ENCODE measurements at places on chromosomes 11 and 22. TPM values are rescaled to one million over a fixed set of nuclear protein-coding genes. Genes with fewer than 3 reads are reported as not detected.

Gene PDGFD
- total RNA-seq = 24.0 TPM

Gene NCAM1
- 63.7 TPM for total RNA-seq

Gene LARGE2
- not detected for total RNA-seq

Gene TECTA
- 1.0 TPM for total RNA-seq

Gene OR52N4
- total RNA-seq = not detected

Gene FAM83F
- total RNA-seq = under 0.01 TPM

Gene KRTAP5-7
- not detected for total RNA-seq

Gene SLC22A9
- not detected for total RNA-seq

Gene ANO1
- 1.6 TPM for total RNA-seq

Gene CARD16
- 4.2 TPM for total RNA-seq

Gene DEPDC7
- 9.9 TPM for total RNA-seq

Gene NEU3
- total RNA-seq = 19.8 TPM

Gene RAD9A
- total RNA-seq = 2.6 TPM

Gene PARVA
- 15.1 TPM for total RNA-seq

Gene NLRP14
- total RNA-seq = under 0.01 TPM

Gene OR51B4
- 0.52 TPM for total RNA-seq

Gene CFAP68
- total RNA-seq = 6.8 TPM

Gene SIK3
- 21.4 TPM for total RNA-seq

Gene OR9G1
- not detected for total RNA-seq

Gene GRK3
- total RNA-seq = 6.3 TPM

Gene MS4A15
- not detected for total RNA-seq

Gene FAT3
- 13.6 TPM for total RNA-seq

Gene GLYAT
- not detected for total RNA-seq

Gene SHISAL1
- 7.3 TPM for total RNA-seq

Gene PRR33
- total RNA-seq = 1.0 TPM

Gene RIMBP3B
- total RNA-seq = not detected

Gene TNNT3
- total RNA-seq = 4,042 TPM

Gene BAIAP2L2
- not detected for total RNA-seq

Gene FGF4
- total RNA-seq = 1.6 TPM

Gene YPEL1
- total RNA-seq = 20.4 TPM

Gene RSF1
- total RNA-seq = 40.2 TPM

Gene OR10AG1
- not detected for total RNA-seq

Gene C11orf86
- not detected for total RNA-seq

Gene RASGRP2
- total RNA-seq = 12.0 TPM

Gene SLC43A3
- total RNA-seq = 15.1 TPM

Gene HBG2
- total RNA-seq = 17,934 TPM

Gene ANO5
- total RNA-seq = 24.0 TPM

Data from skeletal muscle tissue (tissue), 5 donors.